ENCODE measurements at places on chromosomes 2 and 18.

DNA sequence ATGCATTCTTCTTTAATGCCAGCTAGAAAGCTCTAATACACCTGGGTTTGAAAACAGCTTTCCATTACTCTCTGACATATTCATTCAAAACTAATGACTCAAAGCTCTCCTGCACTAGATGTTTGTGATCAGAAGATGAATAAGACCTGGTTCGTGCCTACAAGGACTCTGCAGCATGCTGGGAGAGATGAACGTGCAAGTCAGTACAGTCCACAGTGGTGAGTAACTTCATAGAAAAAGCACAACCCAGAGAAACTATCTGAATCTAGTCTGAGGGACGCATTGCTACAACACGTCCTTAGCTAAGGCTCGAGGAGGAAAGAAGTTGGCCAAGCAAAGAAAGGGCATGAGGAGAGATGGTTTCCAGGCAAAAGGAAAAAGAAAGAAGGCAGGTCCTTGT is 234.3 kb downstream of the OSR1 start:
- no peak for DNase-seq

- peak; percentile 28 for DNase-seq
These were observed 128.0 kb upstream of the MSH6 start for GRCh38 chr2:47654790-47655562.

DNA sequence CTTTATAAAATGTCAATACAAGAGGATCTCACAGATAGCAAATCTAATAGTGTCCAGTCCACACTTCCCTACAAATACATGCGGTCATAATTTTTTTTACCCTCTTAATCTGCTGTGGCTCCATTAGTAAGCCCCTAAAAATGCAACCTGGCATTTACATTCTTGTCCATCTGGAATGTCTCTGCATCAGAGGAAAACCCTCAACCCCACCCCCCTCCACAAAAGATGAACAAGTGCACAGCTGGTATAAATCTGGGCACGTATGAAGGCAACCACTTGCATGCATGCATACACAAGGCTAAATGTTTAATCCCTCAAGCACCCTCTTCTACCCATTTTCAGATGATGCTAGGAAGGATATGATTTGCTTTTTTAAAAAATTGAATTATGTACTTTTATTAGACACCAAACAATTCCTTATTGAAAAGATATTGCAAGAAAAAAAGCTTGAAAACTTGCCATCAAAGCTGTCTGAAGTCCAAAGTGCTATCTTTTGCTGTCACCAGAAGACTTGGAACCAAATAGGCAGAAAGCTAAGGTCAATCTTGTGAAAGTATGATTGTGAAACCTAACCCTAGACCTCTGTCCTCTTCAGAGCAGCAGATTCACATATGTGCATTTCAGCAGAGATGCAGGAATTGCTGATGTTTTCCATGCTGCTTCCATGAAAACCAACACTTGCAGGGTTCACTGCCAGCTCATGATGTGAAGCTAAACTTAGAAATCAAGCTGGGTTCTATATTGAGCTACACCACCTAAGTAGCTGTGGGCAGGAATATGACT is 39.0 kb downstream of the IRS1 start:
- no peak for DNase-seq

- DNase-seq, result no peak
These were observed 125.8 kb downstream of the TANC1 start for GRCh38 chr2:159094173-159094737.

DNA sequence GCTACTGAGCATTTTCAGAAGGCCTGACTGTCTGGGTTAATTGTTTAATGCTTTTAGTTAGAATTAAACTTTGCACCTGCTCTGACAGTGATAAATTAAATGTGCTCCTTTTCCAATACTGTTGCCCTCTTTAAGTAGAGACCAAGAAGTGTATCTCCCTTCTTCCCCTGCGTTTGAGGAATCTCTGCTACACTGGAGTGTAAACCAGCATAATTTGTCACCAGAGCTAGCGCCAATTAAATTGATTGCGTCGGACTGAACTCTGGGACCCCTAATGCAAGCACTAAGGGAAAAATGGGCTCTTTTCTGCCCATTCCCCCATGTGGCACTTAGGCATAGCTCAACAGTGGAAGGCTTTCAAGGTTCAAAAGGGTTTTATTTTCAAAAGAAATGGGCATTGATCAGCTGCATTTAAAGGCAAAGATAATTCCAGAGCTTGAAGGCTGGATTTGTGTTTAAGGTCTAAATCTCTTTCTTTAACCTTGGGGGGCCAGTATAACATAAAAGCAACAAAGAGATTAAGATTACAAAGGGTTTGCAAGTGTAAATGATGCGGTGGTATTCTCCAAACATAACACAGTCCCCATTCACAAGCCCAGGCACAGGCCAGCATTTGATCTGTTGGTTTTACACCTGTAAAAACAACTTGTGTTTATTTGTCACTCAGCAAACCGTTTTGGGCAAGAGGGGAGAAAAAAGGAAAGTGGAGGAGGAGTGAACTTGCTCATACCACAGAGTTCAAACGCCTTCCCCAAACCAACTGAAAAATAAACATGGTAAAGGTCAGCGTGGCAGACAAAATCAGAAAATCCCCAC is 427.6 kb downstream of the BCL11A start:
- DNase-seq, result no peak

- DNase-seq, result no peak
These were observed 15.2 kb downstream of the GALNT3 start for GRCh38 chr2:165778653-165779451.

DNA sequence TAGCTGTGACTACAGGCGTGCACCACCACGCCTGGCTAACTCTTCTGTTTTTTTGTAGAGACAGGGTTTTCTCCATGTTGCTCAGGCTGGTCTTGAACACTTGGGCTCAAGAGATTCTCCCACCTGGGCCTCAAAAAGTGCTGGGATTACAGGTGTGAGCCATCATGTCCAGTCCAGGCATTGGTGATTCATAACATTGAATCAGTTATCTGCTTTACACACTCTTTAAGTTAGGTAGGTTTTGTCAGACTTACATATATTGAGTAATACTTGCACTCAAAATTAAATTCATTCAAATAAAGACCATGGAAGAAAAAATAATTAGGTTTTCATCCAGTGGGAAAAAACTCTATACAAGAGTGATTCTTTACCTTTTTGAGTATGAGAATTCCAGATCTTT is 93.2 kb upstream of the XPO1 start:
- no peak for DNase-seq

- no peak for DNase-seq
These were observed 91.4 kb upstream of the LGALSL start for GRCh38 chr2:64362562-64363026.

GRCh38 chr2:174796319-174796771 is 32.1 kb upstream of the CHRNA1 start:
- DNase-seq, result no peak

GRCh38 chr2:56515399-56515798 is 331.6 kb downstream of the CCDC85A start:
- no peak for DNase-seq

DNA sequence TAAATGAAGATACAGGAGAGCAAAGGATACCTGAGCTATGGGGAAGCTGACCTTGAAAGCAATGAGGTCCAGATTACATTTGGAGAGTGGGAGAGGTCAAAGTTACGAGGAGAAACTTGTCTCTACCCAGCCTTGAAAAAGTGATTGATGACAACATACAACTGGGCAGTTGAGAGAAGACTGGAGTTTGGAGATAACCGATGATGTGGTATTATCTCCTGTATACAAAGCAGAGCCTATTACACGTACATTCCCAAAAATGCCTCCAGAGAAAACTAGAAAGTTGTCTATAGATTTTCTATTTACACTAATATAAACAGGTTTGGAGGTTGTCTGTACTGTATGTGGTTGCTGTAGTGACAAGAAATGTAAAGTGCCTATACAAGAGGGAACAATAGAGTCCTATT is 28.3 kb downstream of the ARL5A start:
- DNase-seq, result no peak

- no peak for DNase-seq
These were observed 82.0 kb upstream of the RGPD5 start for GRCh38 chr2:109712123-109712449.

- DNase-seq, result no peak
These were observed 260.4 kb downstream of the MREG start for GRCh38 chr2:215752991-215753390.

- DNase-seq, result peak; percentile 78
These were observed 6.1 kb upstream of the SERPINB8 start for GRCh38 chr18:63963615-63964256.

DNA sequence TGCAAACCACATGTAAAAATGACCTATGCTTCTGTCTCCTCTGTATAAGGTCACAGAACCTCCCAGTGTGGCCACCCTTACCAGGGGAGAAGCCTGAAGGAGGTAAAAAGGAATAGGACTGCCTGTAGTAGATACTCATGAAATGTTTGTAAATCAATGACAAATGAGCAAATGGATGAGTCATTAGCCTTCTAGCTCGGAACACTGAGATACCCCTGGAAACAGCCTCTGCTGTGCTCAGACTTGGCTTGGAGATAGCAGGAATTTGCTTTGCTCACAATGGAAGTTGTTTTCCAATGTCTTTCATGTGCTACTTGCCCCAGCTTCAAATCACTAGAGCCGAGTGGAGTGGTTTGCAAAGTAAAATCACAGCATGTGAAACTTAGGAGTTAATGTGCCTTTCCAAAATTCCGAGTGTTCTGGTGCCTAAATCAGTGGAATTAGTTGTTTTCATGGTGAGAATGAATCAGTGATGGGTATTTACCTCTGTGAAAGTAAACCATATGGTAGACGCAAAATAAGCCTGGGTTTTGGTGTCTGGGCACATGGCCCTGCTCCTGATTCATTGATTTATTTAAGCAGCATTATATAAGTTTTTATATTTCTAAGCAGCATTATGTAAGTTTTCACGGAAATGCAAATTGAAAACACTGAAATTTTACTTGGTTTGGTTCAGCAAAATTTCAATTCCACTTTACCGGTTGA is 154.0 kb upstream of the MAP3K20 start:
- no peak for DNase-seq

DNA sequence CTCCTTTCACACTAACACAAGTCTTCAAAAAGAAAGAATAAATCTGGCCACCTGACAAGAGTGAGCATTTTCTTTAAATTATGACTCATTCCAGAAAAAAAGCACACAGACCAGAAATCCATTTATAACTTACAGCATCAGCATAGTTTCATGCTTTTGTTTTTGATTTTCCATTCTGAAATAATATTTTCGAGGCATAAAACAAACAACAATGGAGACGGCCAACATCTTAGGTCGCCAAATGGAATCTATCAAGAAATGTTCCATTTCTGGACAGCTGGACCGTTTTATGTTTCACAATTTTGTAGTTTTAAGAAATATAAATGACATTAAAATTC is 165.4 kb upstream of the ZFP36L2 start:
- no peak for DNase-seq

- no peak for DNase-seq
These were observed 2.4 kb downstream of the EPAS1 start for GRCh38 chr2:46299365-46300263.

DNA sequence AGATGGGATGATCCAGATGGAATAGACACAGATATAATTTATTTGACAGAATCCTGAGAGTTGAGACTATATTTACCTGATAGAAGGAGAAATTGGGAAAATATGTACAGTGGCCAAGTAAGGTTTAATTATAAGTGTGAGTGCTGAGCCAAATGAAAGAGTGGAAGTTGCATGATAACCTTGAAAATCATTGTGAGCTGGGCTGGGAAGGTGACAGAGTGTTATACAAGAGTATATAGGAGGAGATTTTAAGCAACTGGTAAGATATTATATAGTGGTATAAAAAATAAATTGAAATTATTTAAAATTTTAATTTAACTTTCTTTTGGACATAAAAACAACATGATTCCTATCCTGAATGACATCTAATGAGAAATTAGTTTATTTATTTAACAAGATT is 340.8 kb downstream of the NUP35 start:
- DNase-seq, result no peak

DNA sequence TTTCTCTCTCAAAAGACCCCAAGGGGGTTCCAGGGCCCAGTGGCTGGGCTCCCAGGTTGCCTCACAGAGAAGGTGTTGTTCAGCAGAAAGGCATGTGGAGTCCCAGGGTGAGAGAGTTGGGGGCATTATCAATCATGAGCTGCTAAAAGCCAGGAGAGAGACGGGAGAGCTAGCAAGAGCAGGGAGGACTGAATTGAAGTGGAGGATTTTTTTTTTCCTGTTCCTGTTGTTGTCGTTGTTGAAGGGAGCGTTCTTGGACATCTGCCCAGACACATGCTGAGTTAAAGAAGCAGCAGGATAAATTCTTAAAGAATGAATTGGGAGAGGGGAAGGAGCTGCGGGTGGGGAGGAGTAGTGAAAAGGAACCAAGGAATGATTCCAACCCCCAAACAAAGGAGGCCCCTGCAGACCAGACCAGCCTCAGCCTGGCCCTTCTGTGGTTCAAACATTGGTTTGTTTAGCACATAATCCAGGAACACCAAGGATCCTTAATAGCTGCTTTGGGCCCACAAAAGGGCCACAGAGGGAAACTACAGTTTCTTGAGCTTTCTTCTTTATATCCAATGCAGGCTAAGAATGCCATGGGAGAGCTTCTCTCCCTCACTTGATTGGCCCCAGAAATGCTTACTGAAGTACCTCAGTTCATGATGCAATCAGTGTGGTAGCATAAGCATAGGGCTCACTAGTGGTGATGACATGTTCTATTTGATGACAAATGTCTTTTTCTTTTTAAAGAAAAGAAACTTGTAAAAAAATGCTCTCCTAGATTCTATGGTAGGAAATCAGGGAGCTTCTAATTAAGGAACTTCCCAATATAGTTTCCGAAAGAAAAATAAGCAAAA is 146.0 kb downstream of the SETBP1 start:
- DNase-seq, result no peak

- DNase-seq, result no peak
These were observed 686 bp downstream of the UBXN4 start for GRCh38 chr2:135742325-135742757.
